Activated CD8-positive, alpha-beta T cell treated with anti-CD3 and anti-CD28 coated beads for 36 hours (primary cell): ENCODE measurements at places on chromosomes 12 and 14. TPM values are rescaled to one million over a fixed set of nuclear protein-coding genes. Genes with fewer than 3 reads are reported as not detected.

TEX52 gene
- 0.29 TPM for total RNA-seq

GRCh38 chr12:55607821-55608594, 28.7 kb upstream of the OR10P1 start:
- no peaks in the 10 kb centered on the region for H3K36me3 ChIP-seq
- no peak for DNase-seq
- H3K27ac ChIP-seq, result no peak overlapping the region
- peaks cover 39% of the 10 kb centered on the region for H3K27me3 ChIP-seq
- H3K4me3 ChIP-seq, result no peak overlapping the region

NEMF gene
- 62.3 TPM for total RNA-seq

- peaks cover 26% of the 10 kb centered on the region for H3K36me3 ChIP-seq
- no peak overlapping the region for H3K4me3 ChIP-seq
- no peak for DNase-seq
- no peak overlapping the region for H3K27ac ChIP-seq
- no peaks in the 10 kb centered on the region for H3K4me1 ChIP-seq
Measured at GRCh38 chr12:125014526-125014925, 21.1 kb downstream of the BRI3BP start.

DNA sequence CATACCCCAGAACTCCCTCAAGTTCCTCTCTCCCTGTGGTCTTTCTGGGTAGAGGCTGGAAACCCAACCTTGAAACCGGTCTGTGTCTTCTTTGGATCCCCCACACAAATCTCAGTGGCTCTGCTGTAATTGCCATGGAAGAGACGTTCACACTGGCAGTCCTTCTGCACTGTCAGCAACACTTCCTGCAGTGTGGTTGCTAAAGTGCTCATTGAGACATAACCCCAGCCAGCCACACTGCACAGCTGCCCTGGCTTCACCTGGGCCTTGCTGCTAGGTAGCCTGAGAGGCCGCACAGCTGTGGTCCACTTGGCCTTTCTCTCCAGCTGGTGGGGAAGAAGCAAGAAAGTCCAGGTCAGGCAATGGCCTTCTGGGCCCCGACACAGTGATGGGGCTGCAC, 2.4 kb downstream of the GZMH start:
- peak; percentile 28 for DNase-seq
- peak overlapping the region; percentile 87 for H3K27ac ChIP-seq
- H3K36me3 ChIP-seq, result peaks cover 19% of the 10 kb centered on the region
- no peaks in the 10 kb centered on the region for H3K27me3 ChIP-seq

DNA sequence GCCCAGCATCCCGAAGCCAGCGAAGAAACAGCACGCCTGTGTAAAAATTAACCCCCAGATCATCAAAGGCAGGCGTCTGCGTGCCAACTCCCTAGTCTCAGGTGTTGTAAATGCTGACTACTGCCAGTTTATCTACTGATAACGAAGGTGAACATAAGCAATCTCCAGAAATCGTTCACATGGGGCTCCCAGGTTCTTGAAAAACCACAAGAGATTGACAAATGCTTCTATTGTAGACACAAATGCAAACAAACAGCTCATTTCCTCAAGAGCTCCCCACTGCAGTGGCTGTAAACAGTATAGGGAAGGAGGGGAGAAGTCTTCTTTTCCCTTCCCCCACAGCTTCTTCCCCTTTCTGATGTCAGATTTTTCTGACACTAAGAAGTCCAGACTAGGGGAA, 5.3 kb upstream of the PLEKHG3 start:
- peaks cover 8% of the 10 kb centered on the region for H3K4me1 ChIP-seq
- H3K36me3 ChIP-seq, result no peaks in the 10 kb centered on the region
- DNase-seq, result no peak
- peaks cover 51% of the 10 kb centered on the region for H3K27me3 ChIP-seq
- no peak overlapping the region for H3K27ac ChIP-seq
- no peak overlapping the region for H3K4me3 ChIP-seq

E2F7 gene
- total RNA-seq, result 5.3 TPM

GRCh38 chr12:19190292-19191031, 60.9 kb downstream of the PLEKHA5 start:
- H3K4me1 ChIP-seq, result peaks cover 6% of the 10 kb centered on the region
- no peak overlapping the region for H3K27ac ChIP-seq
- no peak for DNase-seq
- H3K27me3 ChIP-seq, result no peaks in the 10 kb centered on the region
- H3K4me3 ChIP-seq, result no peak overlapping the region

GRCh38 chr12:2396448-2396871, 343.7 kb downstream of the CACNA1C start:
- no peaks in the 10 kb centered on the region for H3K36me3 ChIP-seq
- H3K27me3 ChIP-seq, result no peaks in the 10 kb centered on the region
- no peak overlapping the region for H3K4me3 ChIP-seq
- H3K4me1 ChIP-seq, result no peaks in the 10 kb centered on the region
- no peak for DNase-seq

DNA sequence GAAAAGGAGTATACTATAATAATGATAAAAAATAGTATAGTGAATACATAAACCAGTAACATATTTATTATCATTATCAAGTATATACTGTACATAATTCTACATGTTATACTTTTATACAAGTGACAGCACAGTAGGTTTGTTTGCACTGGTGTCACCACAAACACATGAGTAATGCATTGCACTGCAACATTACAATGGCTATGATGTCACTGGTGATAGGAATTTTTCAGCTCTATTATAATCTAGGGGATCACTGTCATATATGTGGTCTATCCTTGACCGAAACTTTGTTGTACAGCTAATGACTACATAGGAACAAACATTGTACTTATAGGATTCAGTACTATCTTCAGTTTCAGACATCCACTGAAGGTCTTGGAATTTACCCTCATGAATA, 165.8 kb upstream of the SYT1 start:
- DNase-seq, result no peak
- H3K4me1 ChIP-seq, result no peaks in the 10 kb centered on the region
- H3K4me3 ChIP-seq, result no peak overlapping the region

- H3K4me3 ChIP-seq, result no peak overlapping the region
- H3K36me3 ChIP-seq, result peaks cover 17% of the 10 kb centered on the region
- peaks cover 14% of the 10 kb centered on the region for H3K4me1 ChIP-seq
- no peak overlapping the region for H3K27ac ChIP-seq
- no peaks in the 10 kb centered on the region for H3K27me3 ChIP-seq
Measured at GRCh38 chr14:99463974-99464373, 16.7 kb downstream of the SETD3 start.

GPD1 gene
- total RNA-seq, result 0.20 TPM

DNA sequence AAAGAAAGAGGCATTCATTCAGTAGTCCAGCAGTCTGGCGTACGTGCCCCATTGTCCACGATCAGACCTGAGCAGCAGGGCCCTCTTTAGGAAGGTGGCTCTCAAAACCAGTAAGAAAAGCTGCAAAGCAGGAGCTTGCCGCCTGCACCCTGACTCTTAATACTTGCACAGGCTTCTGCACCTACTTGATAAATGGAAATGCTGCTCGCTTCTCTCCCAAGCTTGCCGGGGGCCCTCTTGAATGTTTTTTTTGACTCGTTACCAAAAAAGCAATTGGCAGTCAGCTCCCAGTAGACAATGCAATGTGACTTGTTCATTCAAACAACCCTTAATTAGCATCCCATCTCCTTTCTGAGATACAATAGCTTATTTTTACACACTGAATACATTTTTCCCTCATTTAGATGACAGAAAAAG, 27.2 kb upstream of the PTPRB start:
- H3K4me3 ChIP-seq, result no peak overlapping the region
- DNase-seq, result no peak
- H3K4me1 ChIP-seq, result no peaks in the 10 kb centered on the region
- H3K27me3 ChIP-seq, result peaks cover 6% of the 10 kb centered on the region
- H3K27ac ChIP-seq, result no peak overlapping the region

GLIPR1L1 gene
- not detected for total RNA-seq

DNA sequence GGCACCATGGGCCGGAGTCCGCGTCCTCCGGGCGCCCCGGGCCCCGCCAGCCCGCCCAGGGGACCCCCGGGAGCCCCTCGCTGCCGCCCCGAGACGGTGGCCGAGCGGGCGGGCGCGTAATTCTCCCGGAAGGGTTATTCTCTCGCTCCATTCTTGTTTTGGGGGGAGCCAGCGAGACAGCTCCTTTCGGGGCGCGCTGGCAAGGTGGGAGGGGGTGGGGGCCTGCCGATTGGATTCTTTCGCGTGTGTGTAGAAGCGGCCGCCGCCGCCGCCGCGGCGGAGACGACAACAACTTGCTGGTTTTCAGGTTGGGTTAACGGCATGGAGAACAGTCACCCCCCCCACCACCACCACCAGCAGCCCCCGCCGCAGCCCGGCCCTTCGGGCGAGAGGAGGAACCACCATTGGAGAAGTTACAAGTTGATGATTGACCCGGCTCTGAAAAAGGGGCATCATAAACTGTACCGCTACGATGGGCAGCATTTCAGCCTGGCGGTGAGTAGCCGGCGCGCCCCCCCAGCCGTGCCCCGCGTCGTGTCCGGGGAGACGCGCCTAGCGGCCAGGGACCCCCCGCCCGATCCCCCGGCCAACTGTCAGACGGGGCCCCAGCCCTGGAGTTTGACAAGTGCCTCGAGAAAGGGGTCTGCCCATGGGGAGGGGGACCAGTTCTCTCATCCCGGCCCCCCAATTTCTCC, 755 bp downstream of the SETD1B start:
- H3K27ac ChIP-seq, result peak overlapping the region; percentile 97
- peak; percentile 70 for DNase-seq

SBNO1 gene
- total RNA-seq, result 44.3 TPM

GRCh38 chr12:19964549-19964948, 403.8 kb upstream of the PDE3A start:
- no peak for DNase-seq
- peaks cover 2% of the 10 kb centered on the region for H3K27me3 ChIP-seq
- H3K4me3 ChIP-seq, result no peak overlapping the region
- no peaks in the 10 kb centered on the region for H3K36me3 ChIP-seq

GRCh38 chr14:83816761-83817160, 1713.2 kb upstream of the FLRT2 start:
- no peak overlapping the region for H3K27ac ChIP-seq
- no peaks in the 10 kb centered on the region for H3K27me3 ChIP-seq
- no peaks in the 10 kb centered on the region for H3K36me3 ChIP-seq
- no peaks in the 10 kb centered on the region for H3K4me1 ChIP-seq
- no peak for DNase-seq

DNA sequence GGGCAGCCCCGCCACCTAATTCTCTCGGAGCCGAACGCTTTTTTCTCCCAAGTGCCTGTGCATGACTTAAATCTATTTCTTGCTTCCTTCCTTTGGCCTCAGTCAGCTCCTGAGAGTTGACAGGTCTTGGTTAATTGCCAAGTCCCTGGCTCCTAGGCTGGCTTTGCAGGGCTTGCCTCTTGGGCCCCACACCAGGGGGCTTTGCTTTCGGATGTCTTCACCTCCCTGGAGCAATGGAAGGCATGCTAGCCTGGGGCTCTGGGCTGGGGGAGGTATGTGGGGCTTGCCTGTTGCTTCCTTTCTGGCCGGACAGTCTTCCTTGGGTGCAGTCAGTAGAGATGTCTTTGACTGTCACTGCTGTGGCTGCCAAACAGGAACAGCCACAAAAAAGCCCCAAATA, 2.2 kb upstream of the KRT80 start:
- H3K4me1 ChIP-seq, result no peaks in the 10 kb centered on the region

CIT gene
- total RNA-seq, result 43.3 TPM

FGF6 gene
- total RNA-seq, result not detected

KLRC3 gene
- 2.0 TPM for total RNA-seq

IFNG-AS1 gene
- not detected for total RNA-seq

DNA sequence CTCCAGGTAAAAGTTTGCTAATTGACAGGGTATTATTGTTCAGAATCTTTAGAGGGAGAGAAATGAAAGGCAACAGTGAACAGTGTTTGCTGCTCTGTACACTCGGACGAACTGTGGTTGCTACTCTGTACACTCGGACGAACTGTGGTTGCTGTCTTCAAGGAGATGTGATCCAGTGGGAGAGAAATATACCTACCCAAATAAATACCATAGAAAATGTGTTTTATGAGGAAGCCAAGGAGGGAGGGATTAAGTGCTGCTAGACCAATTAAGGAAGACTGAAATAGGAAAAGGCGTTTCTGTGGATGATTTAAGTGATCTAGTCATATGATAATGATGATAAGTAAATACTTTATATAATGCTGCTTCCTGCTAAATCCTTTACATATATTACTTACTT, 2.7 kb downstream of the STK38L start:
- H3K27me3 ChIP-seq, result no peaks in the 10 kb centered on the region
- H3K27ac ChIP-seq, result no peak overlapping the region
- peaks cover 13% of the 10 kb centered on the region for H3K36me3 ChIP-seq
- no peak overlapping the region for H3K4me3 ChIP-seq

DNA sequence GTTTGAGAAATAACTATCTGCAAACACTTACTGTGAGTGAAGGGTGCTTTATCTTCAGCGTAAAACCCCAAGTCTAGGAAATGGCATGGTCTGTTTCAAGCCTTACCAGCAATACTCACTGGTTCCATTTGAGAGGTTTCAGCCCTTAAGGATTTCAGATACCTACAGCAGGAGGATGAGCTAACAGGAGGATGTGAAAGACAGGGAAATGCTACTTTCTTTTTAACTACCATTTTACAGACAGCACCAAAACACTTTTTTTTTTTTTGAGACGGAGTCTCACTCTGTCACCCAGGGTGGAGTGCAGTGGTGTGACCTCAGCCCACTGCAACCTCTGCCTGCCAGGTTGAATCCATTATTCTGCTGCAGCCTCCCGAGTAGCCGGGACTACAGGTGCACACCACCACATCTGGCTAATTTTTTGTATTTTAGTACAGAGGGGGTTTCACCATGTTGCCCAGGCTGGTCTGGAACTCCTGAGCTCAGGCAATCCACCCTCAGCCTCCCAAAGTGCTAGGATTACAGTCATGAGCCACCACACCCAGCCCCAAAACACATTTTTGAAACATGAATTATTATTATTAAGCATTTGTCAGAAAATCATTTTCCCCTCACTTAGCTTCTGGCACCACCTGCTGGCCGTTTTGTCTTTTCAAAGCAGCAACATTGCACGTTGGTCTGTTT, 4.6 kb downstream of the MTRFR start:
- peak; percentile 86 for DNase-seq
- peaks cover 57% of the 10 kb centered on the region for H3K36me3 ChIP-seq
- peak overlapping the region; percentile 30 for H3K4me3 ChIP-seq
- no peaks in the 10 kb centered on the region for H3K27me3 ChIP-seq
- peaks cover 48% of the 10 kb centered on the region for H3K4me1 ChIP-seq

DNA sequence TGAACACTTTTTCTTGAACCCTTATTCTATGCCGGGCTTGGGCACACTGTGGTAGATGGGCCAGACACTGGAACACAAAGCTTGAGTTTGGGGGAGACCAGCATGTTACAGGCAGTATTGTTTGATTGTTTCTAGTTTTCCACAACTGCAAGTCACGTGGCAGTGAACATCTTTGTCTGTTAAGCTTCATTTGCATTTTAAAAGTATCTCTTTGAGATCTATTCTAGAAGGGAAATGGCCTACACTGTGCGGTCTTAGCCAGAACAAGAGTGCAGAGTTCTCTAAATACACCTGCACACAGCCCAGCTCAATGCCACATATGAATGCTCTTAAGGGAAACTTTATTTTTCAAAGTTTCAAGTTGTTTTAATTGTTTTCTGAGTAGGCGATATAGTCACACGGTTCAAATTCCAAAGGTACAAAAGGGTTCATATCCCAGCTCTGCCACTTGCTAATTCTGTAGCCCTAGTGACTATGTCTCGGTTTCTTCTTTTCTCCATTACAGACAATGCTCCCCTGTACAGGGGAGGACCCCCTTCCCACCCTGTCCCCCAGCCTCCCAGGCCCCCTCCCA, 24.9 kb downstream of the RIN3 start:
- H3K27ac ChIP-seq, result peak overlapping the region; percentile 82
- no peak for DNase-seq
- H3K36me3 ChIP-seq, result peaks cover 25% of the 10 kb centered on the region
- no peak overlapping the region for H3K4me3 ChIP-seq
- H3K27me3 ChIP-seq, result no peaks in the 10 kb centered on the region
- peaks cover 84% of the 10 kb centered on the region for H3K4me1 ChIP-seq

GRCh38 chr12:31259136-31259886, 66.6 kb downstream of the SINHCAF start:
- no peak overlapping the region for H3K4me3 ChIP-seq
- no peaks in the 10 kb centered on the region for H3K4me1 ChIP-seq
- H3K27me3 ChIP-seq, result no peaks in the 10 kb centered on the region
- H3K36me3 ChIP-seq, result no peaks in the 10 kb centered on the region
- DNase-seq, result no peak
- H3K27ac ChIP-seq, result no peak overlapping the region

GPRC5D gene
- not detected for total RNA-seq
